ENCODE measurements at places on chromosomes 1 and 21. TPM values are rescaled to one million over a fixed set of nuclear protein-coding genes. Genes with fewer than 3 reads are reported as not detected.

CIART gene
- total RNA-seq, result 1.3 TPM

ACBD3 gene
- 45.8 TPM for total RNA-seq

RHD gene
- not detected for total RNA-seq

IL19 gene
- total RNA-seq, result not detected

AGO4 gene
- total RNA-seq, result 16.2 TPM

ATAD3C gene
- total RNA-seq, result 0.87 TPM

TBX19 gene
- 1.7 TPM for total RNA-seq

MYOC gene
- 1.9 TPM for total RNA-seq

GFI1 gene
- 8.2 TPM for total RNA-seq

ZZZ3 gene
- 31.1 TPM for total RNA-seq

CCT3 gene
- total RNA-seq, result 119 TPM

DNA sequence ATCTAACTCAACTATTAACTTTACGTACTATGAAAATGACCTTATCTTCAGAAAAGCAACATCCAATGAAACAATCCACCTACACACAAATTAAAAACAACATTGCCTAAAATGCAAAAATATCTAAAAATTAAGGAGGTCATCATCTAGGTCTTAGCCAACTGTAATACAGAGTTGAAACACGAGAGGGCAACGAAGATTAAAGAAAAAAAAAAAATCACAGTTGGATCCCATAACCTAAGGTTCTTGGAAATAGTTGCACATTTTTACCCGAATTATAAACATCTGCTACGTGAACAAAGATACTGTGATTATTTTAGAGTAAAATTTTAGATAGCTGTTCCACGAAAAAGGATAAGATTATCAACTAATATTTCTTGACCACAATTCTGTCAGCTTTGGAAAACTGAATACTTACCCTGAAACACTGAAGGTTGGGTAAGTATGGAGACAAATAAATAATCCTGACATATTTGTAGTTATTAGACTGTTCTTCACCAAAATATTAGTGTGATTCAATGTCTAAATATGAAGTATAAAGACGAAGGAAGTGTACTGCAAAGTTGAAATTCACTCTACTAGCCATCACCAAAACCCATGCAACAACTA, 88.0 kb upstream of the AK4 start:
- DNase-seq, result no peak

DNA sequence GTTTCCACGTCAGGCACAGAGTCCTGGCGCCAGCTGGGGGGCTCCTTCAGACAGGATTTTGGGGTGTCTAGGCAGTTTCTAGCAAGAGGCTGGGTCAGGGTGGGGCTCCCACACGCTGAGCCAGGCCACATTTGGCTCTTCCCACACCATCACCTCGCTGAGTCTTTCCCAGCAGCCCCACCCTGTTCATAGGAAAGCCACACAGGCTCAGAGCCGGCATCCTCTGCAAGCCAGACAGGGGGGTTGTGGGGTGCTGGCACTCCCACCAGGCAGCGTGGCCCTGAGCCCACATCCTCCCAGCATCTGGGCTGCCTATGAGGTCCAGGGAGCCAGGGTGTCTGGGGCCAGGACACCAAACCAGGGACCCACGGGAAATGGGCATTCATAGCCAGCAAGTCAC, 2.8 kb upstream of the GPR153 start:
- no peak for DNase-seq

GRCh38 chr21:43790010-43790524, 690 bp downstream of the RRP1 start:
- DNase-seq, result no peak

GRCh38 chr1:87051965-87052364, 137.5 kb downstream of the HS2ST1 start:
- DNase-seq, result no peak

DNA sequence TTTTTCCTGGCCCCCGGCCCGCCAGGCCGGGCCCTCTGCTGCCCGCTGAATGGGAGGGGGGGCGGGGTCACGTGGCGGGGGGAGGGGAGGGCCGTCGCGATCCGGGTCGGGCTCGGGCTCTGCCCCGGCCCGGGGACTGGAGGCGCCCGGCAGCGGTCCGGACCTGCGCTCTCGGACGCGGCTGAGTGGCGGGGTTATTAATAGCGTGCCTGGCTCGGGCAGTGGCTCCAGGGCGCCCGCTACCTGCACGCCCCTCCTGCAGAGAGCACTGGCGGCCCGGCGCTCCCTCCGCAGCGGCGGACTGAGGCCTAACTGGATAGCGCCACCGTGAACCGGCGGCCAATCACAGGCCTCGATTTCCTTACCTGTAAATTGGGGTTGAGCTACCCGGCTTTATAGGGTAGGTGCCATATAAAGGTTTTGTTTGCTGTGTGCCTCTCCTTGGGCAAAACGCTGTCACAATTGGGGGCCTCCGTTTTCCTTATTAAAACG, 28.1 kb downstream of the AHDC1 start:
- DNase-seq, result peak; percentile 73

DNA sequence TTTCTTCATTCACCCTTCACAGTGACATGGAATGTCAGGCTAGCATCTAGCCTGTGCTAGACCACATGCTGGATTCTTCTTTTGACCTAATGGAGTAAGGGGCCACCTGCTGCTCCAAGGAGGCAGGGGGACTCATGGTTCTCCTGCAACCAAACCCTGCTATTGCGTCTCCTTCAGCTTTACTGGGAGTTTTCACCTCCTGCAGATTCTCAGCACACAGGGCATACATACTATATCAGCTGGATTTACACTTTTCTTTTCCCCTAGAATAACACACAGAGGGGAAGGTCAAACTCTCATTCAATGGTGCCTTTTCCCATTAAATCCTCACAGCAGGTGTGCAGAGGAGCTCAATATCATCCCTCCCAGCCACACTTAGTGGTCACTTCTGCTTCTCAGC, 16.6 kb upstream of the AK5 start:
- no peak for DNase-seq

DNA sequence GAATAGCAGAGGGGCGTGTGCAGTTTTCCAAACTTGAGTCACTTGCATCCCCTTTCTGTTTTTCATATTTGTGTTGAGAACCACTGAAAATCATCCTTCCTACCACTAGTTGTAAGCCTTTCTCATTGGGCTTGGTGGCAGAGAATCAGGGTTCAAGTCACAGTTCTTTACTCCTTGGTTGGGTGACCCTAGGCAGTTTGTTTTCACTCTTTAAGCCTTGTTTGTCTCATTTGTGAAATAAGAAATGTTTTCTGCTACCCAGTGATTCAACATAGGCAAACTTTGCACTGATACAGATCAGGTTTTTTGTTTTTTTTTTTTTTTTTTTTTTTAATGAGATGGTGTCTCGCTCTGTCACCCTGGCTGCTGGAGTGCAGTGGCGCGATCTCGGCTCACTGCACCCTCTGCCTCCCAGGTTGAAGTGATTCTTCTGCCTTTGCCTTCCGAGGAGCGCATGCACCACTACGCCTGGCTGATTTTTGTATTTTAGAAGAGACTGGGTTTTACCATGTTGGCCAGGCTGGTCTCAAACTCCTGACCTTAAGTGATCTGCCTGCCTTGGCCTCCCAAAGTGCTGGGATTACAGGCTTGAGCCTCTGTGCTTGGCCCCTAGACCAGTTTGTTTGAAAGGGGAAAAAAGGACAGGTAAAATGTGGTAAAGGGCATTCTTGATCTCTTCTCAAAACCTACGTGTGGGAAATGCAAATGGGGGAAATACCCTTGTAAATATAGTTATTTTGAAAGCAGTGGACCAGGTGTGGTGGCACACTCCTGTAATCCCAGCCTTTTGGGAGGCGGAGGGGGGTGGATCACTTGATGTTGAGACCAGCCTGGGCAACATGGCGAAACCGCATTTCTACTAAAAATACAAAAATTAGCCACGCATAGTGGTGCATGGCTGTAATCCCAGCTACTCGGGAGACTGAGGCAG, 3.2 kb downstream of the CLIC4 start:
- no peak for DNase-seq

GRCh38 chr1:166691476-166691875, 147.8 kb upstream of the POGK start:
- DNase-seq, result no peak

- no peak for DNase-seq
Observed at GRCh38 chr1:61604684-61605083, 120.3 kb downstream of the TM2D1 start.

- DNase-seq, result no peak
Observed at GRCh38 chr1:2623571-2624337, 9.1 kb downstream of the MMEL1 start.

- DNase-seq, result no peak
Observed at GRCh38 chr1:5921129-5921528, 71.1 kb downstream of the NPHP4 start.

GRCh38 chr21:44556879-44557278, 1.7 kb downstream of the KRTAP10-3 start:
- DNase-seq, result no peak

- DNase-seq, result no peak
Observed at GRCh38 chr21:45525910-45526306, 16.3 kb downstream of the SLC19A1 start.

GRCh38 chr1:21289700-21290545, at the start of gene ECE1:
Gene ECE1, minus strand, starts transcription at chr1:21290463. Its CDS starts 49 bp downstream, at chr1:21290414.
- no peak for DNase-seq

DNA sequence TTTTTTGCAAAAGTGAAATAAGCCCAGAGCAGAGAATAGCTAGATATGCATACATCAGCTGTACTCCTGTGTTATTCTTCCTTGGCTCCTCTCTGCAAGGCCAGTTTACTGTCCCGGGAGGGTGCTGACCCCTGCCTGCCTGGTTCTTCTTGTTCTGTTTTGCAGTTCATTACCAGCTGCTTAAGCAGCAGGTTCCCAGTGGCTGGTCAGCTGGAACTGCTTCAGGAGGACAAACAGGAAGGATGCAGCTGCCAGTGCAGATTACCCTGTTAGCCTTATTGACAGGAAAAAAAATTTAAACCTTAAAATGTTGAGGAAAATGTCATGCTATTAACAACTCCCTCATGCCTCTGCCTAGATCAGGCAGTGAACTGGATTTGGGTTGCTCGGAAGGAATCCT, 16.0 kb upstream of the LRIG2 start:
- DNase-seq, result no peak
